ENCODE measurements at places on chromosomes 1 and 21. TPM values are rescaled to one million over a fixed set of nuclear protein-coding genes. Genes with fewer than 3 reads are reported as not detected.

The ADORA1 gene
- 5.0 TPM for polyA plus RNA-seq

The NBL1 gene
- 28.4 TPM for polyA plus RNA-seq

DNA sequence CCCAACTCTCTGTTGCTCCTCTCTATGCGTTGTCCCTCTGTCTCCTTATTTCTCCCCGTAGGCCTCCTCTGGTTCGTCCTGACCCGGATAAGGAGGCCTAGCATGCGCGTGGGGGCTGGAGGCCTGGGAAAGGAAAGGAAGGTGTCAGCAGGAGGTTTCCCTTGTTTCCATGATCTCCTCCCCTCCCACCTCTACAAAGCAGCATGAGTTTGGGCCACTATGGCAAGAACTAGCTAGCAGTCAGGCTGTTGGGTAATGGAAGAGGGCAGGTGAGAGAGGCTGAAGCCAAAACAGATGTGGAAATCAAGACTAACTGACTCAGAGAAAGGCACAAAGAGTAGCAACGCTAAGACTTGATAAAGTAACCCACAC is 687 bp upstream of the SEMA6C start:
- no peak for DNase-seq

DNA sequence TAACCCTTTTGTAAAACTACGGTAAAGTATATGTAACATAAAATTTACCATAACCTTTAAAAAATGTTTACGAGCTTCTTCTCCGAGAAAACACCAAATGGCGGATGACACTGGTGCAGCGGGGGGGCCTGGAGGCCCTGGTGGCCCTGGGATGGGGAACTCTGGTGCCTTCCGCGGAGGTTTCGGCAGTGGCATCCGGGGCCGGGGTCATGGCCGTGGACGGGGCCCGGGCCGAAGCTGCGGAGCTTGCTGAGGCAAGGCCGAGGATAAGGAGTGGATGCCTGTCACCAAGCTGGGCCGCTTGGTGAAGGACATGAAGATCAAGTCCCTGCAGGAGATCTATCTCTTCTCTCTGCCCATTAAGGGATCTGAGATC is 7.5 kb downstream of the MFSD2A start:
- DNase-seq: no peak

DNA sequence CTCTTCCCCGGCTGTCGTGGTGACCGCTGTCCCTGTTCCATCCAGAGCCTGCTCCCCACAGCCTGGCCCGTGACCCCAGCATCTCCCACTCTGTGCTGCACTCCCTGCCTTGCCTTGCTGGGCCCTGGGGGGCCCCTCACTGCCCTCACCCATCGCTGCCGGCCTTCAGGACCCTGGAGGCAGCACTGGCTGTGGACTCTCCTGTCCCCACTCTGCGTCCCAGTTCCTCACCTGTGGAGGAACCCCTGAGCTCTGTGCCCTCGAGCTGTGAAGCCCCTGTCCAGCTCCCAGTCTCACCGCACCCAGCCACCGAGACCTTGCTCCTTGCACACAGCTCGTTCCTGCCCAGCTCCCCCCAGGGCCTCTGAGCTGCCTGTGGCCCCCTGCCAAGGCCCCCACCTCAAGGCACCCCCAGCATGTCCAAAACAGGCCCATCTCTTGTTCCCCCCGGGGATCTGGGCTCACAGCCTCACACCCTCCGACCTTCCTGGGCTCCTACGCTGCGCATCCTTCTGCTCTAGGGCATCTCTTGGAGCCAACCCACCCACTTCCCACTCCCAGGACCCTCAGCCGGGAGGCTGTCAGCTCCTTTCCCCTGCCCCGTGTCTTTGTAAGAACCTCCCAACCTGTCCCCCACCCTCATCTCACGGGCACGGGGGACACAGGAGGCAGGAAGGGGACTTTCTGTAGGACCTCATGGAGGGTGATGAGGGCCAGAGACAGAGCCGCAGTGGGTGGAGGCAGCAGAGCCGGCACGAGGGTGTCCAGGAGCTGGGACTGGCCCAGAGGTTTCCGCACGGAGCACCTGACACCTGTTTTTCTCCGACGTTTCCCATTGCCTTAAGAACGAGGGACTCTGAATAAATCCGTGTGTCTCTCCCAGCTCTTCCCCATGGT is 109.3 kb downstream of the WDR4 start:
- DNase-seq: no peak

GRCh38 chr1:19036041-19036812 is 79.8 kb upstream of the IFFO2 start:
- no peak for DNase-seq

- no peak for DNase-seq
Measured at GRCh38 chr1:6508154-6508815, 16.8 kb upstream of the PLEKHG5 start.
